ENCODE measurements at places on chromosomes 13 and 19. TPM values are rescaled to one million over a fixed set of nuclear protein-coding genes. Genes with fewer than 3 reads are reported as not detected.

GRWD1 gene
- 29.2 TPM for polyA plus RNA-seq

GRCh38 chr19:24178207-24178606 is 91.2 kb downstream of the ZNF254 start:
- no peak overlapping the region for H3K27ac ChIP-seq
- H3K27me3 ChIP-seq: no peaks in the 10 kb centered on the region
- no peaks in the 10 kb centered on the region for H3K4me1 ChIP-seq
- no peak overlapping the region for H3K4me3 ChIP-seq
- H3K36me3 ChIP-seq: no peaks in the 10 kb centered on the region

DNA sequence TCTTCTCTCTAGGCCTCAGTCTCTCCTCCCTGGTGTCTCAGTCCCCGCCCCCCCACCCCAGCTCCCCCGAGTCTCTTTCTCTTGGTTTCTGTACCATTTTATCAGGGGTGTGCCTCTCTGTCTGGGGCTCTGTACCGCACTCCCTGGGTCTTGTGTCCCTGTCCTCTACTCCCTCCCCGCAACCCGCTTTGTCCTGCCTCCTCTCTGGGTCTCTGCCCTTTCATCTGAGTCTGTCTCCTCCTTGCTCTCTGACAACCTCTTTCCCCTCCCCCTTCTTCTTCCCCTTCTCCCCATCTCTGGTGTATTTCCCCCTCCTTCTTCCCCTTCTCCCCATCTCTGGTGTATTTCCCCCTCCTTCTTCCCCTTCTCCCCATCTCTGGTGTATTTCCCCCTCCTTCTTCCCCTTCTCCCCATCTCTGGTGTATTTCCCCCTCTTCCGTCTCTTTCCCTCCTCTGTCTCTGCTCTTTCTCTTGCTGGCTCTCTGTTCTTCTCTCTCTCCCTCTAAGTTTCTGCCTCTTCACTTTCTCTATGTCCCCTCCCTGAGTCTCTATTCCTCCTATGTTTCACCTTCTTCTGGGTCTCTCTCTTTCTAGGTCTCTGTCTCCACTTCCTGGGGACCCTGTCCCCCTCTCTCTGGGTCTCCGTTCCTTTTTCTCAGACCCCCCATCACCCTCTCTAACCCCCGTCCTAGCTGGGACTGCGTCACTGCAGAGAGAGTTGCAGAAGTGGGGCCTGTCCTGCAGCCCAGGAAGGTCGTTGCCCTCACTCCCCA is 2.2 kb upstream of the KCNC3 start:
- H3K36me3 ChIP-seq: no peaks in the 10 kb centered on the region
- no peak overlapping the region for H3K4me3 ChIP-seq
- H3K4me1 ChIP-seq: peaks cover 18% of the 10 kb centered on the region
- H3K27me3 ChIP-seq: no peaks in the 10 kb centered on the region
- H3K27ac ChIP-seq: no peak overlapping the region

- H3K27ac ChIP-seq: peak overlapping the region; percentile 77
- H3K36me3 ChIP-seq: no peaks in the 10 kb centered on the region
- no peaks in the 10 kb centered on the region for H3K27me3 ChIP-seq
- peak; percentile 86 for DNase-seq
- H3K4me1 ChIP-seq: peaks cover 13% of the 10 kb centered on the region
These were observed 40.6 kb upstream of the EEF1AKMT1 start for GRCh38 chr13:20814224-20814910.

DNA sequence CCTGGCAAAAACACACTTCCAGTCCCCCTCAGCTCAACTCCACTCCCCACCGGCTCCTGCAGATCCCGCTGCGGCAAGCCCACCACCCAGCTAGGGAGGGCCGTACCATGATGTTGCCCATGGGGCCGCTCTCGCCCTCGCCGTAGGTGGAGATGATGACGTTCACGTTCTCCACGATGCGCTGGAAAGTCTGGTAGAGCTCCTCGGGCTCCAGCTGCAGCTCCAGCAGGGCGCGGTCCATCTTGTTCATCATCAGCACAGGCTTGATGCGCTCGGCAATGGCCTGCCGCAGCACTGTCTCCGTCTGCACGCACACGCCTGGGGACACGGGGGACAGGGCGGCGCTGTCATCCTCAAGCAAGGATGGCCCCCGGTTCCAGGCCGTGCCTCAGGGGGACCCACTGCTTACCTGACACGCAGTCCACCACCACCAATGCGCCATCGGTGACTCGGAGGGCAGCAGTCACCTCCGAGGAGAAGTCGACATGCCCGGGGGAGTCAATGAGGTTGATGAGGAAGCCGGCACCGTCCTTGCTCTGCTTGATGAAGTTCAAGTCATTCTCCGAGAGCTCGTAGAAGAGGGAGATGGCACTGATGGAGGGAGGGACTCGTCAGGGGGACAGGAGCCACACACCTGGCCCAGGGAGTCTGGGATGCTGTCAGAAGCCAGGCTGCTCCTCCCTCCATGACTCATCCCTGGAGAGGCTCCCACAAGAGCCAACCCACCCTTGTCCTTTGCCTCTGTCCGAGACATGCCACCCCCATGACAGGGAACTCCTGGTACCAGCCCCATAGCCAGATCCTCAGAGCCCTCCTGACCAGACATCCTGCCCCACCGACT is 2.3 kb downstream of the EEF2 start:
- peaks cover 13% of the 10 kb centered on the region for H3K4me1 ChIP-seq
- H3K4me3 ChIP-seq: no peak overlapping the region
- no peak for DNase-seq
- no peak overlapping the region for H3K27ac ChIP-seq

- peak overlapping the region; percentile 57 for H3K4me3 ChIP-seq
- no peak for DNase-seq
- peak overlapping the region; percentile 47 for H3K27ac ChIP-seq
- peaks cover 30% of the 10 kb centered on the region for H3K4me1 ChIP-seq
These were observed 624 bp downstream of the PSENEN start for GRCh38 chr19:35746087-35746462.

DNA sequence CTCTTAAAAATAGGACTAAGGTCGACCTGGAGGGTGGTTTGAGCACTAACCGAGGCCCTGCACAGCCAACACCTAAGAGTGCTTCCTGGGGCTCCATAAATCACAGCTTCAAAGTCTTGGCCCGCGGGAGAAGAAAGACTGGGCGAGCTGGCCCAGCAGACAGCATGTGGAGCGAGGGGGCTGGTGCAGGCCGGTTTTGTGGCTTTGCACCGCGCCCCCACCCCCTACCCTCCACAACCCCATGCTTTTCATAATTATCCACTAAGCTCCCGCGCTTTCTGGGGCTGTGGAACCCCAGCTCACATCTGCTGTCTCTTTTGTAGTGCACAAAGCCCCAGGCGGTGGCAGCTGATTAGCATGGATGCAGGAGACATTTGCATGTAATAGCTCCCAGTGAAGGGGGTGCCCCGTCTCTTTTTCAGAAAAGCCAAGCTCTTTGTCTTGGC is 17.1 kb downstream of the CARM1 start:
- H3K4me3 ChIP-seq: no peak overlapping the region
- no peaks in the 10 kb centered on the region for H3K36me3 ChIP-seq
- no peak overlapping the region for H3K27ac ChIP-seq
- DNase-seq: no peak
- H3K27me3 ChIP-seq: no peaks in the 10 kb centered on the region

Measured in lung (tissue), 17 donors.